ENCODE measurements at places on chromosomes 4 and X.

- DNase-seq = no peak
Observed at GRCh38 chr4:117370944-117371668, 285.7 kb upstream of the TRAM1L1 start.

GRCh38 chrX:1903236-1903935 lies 288.5 kb downstream of the ASMT start:
- DNase-seq = no peak

DNA sequence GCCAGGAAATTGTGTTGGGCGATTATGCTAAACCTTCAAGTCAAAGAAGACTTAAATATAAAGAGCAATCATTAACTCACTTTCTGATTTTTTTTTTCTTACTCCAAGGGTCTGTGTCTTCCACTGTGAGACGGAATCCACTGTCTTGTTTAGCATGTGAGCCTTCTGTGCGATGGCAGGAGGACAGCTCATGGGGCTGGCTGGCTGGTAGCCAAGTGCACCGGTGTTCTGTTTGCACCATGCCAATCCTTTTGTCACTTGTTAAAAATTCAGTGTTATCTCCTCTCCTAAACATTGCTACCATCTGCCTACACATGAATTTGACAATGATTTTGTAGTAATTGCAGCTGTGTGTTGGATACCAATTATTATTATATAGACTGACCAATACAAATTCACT lies 1056.3 kb upstream of the IGFBP7 start:
- DNase-seq = no peak

DNA sequence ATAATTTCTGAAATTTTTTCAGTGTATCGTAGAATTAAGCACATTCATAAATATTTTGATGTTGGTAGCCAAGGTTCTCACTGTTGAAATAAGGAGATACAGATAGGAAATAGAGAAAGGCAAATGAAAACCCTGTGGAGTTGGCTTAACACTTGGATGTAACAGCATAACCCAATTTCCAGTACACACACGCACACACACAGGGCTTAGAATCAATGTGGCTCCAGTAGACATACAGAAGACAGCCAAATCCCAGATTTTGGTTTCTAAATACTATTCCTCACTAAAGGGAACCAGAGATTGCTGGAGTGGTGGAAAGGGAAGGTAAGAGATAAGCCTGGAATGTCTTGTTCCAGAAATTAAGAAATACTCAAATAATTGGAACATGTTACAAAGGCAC lies 54.4 kb downstream of the SMAD1 start:
- DNase-seq = no peak

DNA sequence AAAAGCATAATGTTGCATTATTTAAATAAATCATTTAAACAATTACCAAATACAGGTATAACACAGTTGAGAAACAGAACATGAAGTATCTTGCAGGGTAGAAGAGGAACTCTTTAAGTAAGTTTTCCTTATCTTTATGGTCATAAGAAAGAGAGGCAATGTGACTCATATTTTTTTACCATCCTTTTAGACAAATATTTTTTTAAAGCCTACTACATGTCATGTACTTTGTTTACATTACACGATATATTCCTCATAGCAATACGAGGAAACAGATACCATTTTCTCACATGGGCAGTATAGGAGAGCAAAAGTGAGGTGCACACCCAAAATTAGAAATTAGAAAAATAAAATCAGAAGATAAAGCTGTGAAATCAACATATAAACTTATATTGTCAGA lies 49.3 kb upstream of the EPHA5 start:
- no peak for DNase-seq

- no peak for DNase-seq
Observed at GRCh38 chr4:147846318-147847155, 114.6 kb downstream of the ARHGAP10 start.

- no peak for DNase-seq
Observed at GRCh38 chrX:85244450-85245211, 840 bp downstream of the ZNF711 start.

- DNase-seq = no peak
Observed at GRCh38 chrX:114221445-114221844, 362.4 kb upstream of the HTR2C start.

GRCh38 chr4:43282534-43282933 lies 390.0 kb downstream of the GRXCR1 start:
- DNase-seq = no peak

- no peak for DNase-seq
Observed at GRCh38 chrX:77960567-77960966, 8.9 kb downstream of the PGAM4 start.

DNA sequence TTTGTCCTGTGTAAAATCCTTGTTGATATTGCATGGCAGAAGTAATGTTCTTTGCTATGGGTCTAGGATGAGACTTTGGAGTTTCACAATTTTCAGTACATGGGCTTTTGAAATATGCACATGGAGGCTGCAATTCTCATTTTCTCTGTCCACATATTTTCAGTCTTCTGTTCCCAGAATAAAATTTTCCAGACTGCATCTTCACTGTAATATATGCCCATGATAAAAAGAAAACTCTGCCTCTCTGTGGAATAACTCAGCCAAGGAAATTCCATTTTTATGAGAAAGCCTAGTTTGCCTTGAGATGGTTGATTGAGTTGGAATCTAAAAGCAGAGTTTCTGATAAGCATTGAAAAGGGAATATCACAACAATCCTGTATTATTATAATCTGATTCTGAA lies 601.4 kb upstream of the AADAT start:
- no peak for DNase-seq

- no peak for DNase-seq
Observed at GRCh38 chrX:118867251-118867650, 43.6 kb downstream of the ZCCHC12 start.

DNA sequence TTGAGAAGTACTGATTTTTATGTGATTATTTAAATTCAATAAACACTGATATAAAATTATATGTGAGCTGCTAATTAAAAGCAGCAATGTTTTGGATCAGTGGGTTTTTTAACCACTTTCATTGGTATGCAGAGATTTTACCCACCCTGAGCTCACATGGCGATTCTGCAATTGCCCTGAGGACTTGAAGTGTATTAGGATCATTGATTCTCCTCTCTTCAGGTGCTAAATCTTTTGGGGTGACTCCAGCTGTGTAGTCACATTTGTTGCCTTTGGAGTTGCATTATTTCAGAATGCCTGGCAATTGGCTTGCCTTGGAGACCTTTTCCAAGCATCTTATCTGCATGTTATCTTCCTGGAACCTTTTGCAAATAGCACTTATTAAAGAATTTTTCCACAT lies 51.3 kb downstream of the UGT8 start:
- no peak for DNase-seq

DNA sequence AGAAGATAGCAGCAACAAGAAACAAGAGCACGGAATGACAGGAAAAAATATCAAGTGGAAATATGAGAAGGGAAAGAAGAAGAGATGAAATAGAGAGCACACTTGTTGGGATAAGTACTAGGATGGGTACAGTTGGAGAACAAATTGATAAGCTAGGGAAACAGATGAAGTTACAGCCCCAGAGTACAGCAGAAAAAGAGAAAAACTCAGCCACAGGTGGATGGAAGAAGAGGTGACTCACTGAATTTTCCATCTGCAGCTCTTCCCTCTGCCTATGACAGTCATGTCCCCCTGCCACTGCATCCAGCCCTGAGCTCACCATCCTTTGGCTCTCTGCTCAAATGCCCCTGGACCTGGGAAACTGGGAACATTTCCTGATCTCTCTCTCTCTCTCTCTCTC lies 209.0 kb downstream of the BCOR start:
- DNase-seq = no peak

DNA sequence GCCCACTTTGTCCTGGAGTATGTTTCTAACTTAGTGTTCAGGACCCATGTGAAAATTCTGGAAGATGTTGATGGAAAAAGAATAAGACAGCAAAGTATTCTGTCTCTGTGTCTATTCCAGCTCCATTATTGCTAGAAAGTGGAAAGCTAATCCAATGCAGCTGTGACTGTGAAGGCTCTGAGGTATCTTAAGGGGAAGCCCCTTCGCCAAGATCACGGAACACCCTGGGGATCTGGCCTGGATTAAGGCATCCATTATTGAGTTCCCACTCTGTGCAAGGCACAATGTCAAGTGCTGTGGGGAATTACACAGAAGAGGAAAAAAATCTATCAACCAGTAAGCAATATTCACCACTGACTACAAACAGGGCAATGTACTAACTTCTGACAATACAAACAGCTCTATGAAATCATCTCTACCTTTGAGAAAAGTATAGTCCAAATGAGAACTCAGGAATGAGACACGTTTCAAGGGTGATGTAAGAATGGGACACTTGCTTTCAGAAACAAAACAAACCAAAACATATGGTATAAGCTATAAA lies 222.1 kb downstream of the LDB2 start:
- no peak for DNase-seq

- no peak for DNase-seq
Observed at GRCh38 chr4:30979402-30979801, 259.2 kb downstream of the PCDH7 start.

GRCh38 chr4:111043286-111043685 lies 420.4 kb upstream of the PITX2 start:
- no peak for DNase-seq

DNA sequence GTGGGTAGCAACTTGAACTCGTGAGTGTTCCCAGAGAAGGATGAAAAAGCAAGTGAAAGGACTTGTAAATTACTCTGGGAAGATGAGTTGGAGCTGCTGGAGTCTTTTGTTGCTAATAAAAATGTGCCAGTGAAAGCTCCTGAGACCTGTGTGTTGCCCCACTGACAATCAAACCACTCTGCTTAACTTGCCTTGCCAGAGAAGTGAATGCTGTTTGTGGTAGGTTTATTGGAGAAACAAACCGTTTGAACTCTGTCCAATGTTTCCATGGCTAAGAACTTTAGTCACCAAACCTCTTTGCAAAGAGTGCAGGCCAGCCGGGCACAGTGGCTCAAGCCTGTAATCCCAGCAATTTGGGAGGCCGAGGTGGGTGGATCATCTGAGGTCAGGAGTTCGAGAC lies 586.9 kb downstream of the PCDH7 start:
- DNase-seq = no peak

GRCh38 chr4:36439556-36439955 lies 158.1 kb downstream of the DTHD1 start:
- DNase-seq = no peak

DNA sequence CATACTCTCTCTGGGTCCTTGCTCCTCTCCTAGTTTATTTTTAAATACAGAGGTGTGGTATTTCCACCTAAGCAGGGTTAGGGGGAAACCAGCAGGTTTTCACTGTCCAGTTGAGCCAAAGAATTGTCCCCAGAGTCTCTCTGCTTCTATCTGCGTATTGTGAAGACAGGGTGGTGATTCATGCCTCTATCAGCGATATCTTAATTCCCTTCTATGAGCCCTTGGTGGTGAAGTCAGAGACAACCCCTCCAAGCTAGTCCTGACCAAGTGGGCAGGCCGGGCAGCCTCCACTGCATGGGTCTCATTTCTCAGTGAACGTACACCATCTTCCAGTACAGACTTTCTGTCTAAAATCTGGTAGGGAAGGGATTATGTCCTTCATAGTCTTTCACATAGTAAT lies 100.5 kb upstream of the GPR34 start:
- DNase-seq = no peak

DNA sequence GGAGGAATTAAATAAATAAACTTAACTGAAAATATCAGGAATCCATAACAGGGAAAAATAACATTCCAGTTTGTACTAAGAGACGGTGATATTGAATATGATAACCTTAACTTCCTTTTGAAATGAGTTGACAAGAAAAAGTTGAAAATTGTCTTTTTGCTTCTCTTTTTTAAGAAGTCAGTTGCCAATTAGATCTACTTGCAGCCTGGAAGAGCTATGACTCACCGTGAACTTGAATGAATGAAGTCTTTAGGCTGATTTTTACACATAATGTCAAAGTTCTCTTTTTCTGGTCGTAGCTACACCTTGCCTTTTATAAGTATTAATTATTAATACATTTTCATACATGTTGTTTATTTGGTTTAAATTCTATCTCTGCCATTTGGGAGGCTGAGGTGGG lies 94.4 kb upstream of the HPGD start:
- no peak for DNase-seq

- DNase-seq = no peak
Observed at GRCh38 chr4:174080361-174080760, 203.1 kb downstream of the FBXO8 start.

- DNase-seq = no peak
Observed at GRCh38 chrX:122389005-122389404, 795.1 kb upstream of the GRIA3 start.

DNA sequence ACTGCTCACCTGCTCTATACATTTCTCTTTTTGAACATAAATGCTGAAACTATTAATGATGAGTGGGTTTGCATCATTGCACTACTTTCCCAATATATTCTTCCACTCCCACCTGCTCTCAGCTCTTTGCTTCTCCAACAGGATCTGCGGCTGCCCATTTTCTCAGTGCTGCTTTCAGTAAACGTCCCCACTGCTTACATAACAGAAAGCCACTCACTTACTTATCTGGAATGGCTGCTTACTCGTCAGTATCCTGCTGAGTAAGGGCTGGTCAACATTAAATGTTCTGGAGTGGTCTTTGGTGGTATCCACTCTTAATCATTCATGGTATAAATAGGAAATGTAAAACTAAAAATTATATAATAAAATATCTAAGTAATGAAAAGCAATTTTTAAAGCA lies 112.8 kb upstream of the HPF1 start:
- DNase-seq = no peak

- no peak for DNase-seq
Observed at GRCh38 chr4:4855301-4856070, 4.0 kb upstream of the MSX1 start.

DNA sequence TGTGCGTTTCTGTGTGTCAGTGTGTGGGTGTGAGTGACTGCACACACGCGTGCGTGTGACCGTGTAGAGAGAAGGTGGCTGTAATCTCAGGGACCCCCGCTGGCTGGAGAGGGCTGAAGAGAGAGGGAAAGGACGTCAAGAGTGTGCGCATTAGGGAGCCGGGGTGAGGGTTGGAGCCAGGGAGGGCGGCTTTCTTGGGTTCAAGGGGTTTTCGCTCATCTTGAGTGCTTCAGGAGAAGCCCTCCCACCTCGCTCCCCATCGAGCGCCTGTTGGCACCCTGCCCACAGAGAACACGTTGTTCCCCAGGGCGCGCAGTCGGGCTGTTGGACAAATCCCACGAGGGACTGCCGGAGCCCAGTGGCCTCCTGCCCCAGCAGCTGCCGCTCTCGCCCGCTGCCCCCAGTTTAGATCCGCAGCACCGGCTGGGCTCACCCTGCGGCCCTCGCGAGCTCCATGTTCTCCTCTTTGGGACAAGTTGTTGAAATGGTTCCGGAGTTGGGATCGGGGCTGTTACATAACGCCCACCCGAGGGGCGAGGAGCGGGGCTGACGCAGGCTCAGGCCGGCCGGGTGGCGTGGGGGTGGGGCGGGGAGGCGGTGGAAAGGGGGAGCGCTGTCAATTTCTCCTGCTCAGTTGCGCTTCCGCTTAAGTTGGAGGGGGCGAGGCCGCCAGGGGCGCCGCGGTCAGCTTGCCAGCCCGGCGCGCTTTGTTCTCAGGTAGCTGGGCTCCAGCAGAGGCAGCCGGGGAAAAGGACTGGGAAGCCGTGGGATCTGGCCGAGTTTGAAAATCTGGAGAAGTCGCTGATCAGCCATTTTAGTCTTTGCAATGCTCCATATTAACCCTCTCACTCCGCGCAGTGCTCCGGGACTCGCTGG lies 1.6 kb downstream of the GRIA2 start:
- no peak for DNase-seq

Data from hematopoietic multipotent progenitor cell treated with erythropoietin and hydrocortisone succinate and interleukin-3 and kit ligand, for 17 days (in vitro differentiated cells).